Coronary artery (tissue), 2 donors: ENCODE measurements at places on chromosomes 13 and 19.

DNA sequence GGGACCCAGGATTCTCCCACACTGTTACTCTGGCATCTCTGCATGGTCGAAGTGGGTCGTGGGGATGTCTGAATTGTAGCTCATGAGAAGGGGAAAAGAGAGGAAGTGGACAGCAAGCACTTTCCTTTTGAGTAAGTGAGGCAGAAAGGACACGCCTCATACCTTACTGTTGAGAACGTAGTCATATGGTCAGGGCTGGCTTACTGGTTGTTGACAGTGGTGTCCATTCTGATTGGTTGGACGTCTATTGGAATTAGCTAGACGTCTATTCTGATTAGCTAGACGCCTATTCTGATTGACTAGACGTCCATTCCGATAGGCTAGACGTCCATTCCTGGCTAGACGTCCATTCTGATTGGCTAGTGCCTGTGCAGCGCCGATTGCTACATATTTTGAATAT is 12.4 kb downstream of the GRIN2D start:
- DNase-seq: no peak

DNA sequence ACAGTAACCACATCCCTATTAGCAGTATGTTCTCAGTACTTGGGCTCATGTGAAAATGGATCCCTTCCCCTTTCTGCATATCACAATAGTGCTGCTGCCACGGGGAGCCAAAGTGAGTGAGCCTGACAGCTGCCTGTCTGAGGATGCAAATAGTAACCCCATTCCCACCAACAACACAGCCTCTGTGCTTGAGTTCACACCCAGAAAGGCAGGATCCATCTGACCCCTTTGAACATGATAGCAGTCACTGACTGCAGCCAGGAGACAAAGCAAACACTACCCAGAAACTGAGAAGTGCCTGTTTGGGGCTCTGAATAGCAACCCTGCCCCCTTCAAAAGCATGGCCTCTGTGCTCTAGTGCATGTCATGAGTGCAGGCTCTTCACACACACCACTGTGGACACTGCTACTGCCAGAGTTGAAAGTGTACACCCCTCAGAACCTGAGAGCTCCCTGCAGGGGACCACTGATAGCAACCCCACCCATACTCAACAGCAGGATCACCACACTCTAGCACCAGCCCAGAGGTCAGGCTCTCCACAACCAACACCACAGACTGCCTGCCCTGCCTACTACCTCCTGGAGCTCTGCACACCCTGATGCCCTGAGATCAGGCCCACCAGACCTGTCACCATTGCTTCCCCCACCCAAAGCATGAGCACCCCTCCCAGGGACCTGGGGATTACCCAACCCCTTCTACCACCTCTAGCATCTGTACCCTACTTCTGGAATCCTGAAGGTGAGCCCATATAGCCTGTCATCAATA is 1563.5 kb upstream of the PRR20A start:
- DNase-seq: no peak

DNA sequence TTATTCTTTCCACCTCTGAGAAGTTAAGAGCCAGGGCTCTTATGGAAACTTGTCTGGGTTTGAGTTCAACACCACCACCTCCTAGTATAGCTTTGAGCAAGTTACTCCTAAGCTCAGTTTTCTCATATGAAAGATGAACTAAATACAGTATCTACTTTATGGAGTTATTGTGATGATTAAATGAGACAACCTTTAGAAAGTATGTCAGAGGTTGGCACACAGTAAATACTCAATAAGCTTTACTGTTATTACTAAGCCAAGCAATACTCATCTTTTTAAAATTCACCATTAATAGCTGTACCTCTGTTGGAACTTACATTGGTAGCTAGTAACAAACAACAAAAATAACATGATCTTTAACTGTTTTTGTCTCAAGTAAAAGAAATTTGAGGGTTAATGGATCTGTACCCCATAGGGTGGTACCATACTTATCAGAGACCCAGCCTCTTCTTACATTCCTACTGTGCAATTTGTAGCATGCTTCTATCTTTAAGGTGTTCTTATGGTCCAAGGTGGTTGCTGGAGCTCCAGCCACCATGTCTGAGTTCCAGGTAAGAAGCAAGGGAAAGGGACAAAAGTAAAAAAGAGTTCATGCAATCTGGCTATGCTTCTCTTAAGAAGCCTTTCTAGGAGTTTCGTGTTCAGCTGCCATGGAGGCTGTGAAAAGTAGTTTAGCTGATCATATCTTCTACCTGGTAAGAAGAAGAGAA is 24.1 kb upstream of the NDFIP2 start:
- no peak for DNase-seq

DNA sequence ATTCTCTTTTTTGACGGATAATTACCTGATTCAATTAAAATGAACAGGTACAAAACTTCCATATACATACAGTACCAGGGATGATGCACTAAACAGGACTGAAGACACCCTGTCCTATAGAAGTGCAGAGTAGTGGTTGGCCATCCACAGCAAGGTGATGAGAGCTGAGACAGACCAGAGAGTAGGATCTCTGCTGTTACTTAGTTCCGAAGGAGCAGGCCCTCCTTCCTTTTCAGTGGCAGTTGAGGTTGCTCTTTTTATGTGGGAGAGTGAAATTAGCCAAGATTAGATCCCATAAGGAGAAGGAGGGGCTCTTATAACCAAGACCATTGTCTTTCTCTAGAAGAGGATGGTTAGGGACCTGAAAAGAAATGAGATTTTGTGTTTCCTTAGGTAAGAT is 4.0 kb downstream of the PDS5B start:
- DNase-seq: no peak

DNA sequence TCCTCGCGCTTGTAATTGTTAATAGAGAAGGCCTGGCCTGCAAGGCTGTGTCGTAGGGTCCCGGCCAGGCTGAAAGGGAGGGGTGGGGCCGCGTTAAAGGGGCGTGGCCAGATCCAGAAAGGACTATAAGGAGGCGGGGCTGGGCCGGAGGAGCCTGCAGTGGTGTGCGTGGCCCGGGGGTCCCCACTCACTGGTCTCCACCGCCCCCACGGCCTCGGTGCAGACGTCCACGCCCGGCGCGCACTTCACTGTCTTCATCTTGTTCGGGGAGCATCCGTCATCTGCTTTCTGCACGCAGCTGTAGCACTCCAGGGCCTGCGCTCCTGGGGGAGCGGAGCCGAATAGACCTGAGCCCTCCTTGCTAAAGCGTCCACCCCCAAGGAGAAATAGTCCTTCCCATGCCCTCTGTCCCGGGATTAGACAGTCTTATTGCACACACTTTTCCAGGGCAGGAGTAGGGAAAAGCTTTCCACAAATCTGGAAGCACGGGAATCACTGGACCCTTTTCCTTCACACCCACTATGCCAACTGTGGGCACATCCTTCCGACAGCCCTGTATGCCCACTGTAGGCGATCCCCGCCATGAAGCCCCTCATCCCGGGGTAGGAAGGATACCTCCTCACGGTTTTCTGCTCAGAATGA is 1.2 kb downstream of the LYPD3 start:
- no peak for DNase-seq

GRCh38 chr13:51532736-51533197 is 51.5 kb upstream of the WDFY2 start:
- DNase-seq: no peak

DNA sequence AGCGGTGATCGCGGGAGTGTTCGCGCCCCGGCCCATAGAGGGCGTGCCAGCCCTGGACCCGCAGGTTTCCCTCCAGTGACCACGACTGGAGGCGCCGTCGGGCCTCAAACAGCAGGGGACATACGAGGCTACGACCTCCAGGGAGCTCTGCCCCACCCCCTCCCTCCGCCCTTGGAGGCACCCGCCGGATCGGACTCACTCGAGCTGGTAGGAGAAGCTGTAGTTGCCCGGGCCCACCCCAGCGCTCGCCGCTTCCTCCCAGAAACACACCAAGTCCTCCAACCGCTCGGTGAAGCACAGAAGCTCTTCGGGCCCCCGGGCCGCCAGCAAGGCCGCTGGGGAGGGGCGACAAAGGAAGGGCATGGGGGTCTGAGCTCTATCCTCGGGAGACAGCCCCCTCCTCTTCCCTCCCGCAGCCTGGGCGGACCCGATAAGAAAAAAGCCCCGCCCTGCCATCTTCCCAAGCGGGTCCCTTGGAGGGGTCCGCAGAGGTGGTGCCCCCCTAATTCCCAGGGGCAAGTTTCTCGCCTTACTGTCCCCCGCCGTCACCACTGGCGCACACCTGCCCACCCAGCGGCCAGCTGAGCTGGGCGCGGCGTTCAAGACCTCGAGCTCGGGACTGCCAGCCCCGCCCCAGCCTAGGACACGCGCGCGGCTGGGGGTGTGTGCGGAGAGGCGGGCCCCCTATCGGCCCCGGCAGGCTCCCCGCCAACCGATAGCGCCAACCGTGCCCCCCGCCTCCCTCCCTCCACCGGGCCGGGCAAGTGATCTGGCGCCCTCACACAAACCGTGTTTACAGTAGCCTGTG is 1.0 kb downstream of the EPOR start:
- peak; percentile 79 for DNase-seq
